ENCODE measurements at places on chromosomes 5 and 9.

DNA sequence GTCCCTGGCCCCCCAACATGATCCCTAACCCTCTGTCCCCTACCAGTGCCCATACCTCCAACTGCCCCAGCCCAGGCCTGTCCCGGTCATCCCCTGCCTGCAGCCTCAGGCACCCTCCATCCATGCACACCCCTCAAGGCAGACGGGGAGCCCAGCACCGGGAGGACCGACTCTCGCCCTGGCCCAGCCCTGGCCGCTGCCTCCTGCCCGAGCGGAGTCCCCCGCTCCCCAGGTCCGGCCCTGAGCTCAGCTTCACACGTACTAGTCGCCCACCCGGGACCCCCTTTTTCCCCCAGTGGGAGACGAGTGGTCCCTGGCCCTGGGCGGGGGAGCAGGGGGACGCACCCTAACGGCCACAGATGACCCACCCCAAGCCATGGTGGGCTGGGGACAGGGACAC is 49.0 kb upstream of the UBAC1 start:
- DNase-seq = no peak

GRCh38 chr5:54766748-54767147 is 218.6 kb downstream of the ESM1 start:
- DNase-seq = no peak

DNA sequence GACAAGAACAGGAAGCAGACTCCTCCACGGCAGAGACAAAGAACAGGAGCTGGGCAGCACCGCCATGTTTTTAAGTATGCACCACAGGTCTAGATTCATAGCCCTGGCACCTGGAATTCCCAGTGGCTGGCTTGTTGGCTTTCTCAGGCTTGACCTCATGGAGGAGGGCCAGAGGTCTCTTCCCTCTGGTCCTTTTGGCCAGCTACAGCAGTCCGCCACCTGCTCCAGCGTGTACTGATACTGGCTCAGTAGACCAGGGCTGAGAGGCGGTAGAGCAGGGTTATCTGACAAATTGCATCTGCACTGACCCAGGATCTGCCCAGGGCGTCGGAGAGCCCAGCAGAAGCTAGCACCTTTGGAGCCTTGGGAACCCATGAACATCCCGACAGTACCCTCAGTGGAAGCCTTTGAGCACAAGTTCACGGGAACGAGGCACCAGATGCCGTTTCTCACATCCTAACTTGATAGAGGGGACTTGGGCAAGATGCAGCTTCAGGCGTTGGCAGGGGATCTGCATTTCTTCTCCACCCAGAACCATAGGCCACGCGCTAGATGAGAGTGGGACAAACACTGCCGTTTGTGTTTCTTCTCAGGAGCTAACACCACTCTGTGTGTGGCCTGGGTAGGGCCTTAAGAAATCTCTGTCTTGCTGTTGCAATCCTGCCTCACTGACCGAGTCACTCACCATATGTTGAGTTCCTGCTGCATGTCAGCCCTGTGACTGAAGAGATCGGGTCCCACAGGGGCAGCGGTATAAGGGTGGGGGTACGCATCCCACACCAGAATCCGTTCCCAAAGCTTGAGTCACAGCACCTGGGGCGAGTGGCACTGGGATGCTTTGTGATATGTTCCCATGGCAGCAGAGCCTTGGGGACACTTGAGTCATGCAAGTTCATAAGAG is 90.3 kb upstream of the OTULINL start:
- no peak for DNase-seq

GRCh38 chr9:4353236-4353635 is 53.4 kb upstream of the GLIS3 start:
- DNase-seq = no peak

GRCh38 chr5:6193310-6193709 is 185.0 kb downstream of the MED10 start:
- DNase-seq = no peak

GRCh38 chr9:110140276-110140675 is 67.7 kb downstream of the C9orf152 start:
- DNase-seq = no peak

- no peak for DNase-seq
Observed at GRCh38 chr5:113295111-113295539, 139.7 kb downstream of the TSSK1B start.

DNA sequence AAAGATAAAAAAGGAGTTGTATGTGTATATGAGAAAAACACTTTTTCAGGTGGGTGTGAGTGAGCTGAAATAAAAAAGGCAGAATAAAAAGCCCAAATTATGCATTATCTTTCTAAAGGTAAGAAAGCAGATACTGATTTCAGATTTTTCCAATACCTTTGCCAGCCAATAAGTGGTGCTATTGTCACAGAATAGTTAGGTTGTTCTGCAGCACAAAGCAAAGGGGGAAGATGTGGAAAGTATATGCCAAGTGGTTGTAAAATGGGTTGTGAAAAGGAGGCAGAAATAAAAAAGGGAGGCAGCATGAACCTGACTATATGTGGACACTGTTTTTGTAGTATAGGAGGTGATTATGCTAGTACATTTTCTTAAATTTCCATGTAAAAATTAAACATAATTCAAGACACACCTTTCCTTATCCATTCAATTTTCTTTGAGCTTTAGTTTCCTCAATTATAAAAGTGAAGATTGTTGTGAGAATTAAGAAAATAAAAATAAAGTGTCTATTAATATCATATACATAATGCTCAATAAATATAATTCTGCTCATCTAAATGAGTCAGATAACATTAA is 106.7 kb downstream of the SMIM15 start:
- DNase-seq = no peak

GRCh38 chr9:130997925-130998596 is 10.9 kb upstream of the LAMC3 start:
- no peak for DNase-seq

GRCh38 chr5:138468133-138468965 is 3.1 kb downstream of the EGR1 start:
- DNase-seq = peak; percentile 38

- no peak for DNase-seq
Observed at GRCh38 chr5:83528439-83528769, 56.9 kb downstream of the VCAN start.

GRCh38 chr9:109016132-109016531 is 2.8 kb upstream of the CTNNAL1 start:
- no peak for DNase-seq

GRCh38 chr9:108836781-108837180 is 19.0 kb downstream of the ACTL7B start:
- no peak for DNase-seq

DNA sequence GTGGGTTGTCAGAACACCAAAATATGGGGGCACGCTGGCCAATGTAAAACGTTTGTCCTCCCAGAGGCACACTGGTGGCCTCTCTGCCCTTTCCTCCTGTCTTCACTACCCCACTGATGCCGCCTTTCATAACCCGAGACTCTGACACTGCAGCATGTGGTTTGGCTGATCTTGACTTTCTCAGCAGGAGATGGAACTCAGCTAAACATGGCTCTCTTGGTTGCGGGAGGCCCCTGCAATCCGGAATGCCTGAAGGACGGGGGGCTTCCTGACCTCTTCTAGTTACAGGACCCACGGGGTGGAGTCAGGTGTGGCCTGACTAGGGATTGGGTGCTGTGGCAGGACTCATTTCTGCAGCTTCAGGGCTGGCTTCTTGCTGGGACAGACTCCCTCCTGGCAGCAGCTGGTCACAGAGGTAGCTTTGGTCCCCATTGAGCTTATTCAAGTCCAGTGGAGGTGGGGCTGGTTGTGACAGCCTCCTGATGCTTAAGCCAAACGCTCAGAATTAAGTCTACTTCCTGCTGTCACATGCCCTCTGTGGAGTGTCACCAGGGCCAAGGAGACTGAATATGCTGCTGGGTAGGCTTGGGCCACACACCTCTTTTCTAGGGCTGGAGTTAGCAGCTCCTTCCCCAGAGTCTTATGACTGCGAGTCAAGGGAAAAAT is 44.2 kb downstream of the NXNL2 start:
- DNase-seq = no peak

DNA sequence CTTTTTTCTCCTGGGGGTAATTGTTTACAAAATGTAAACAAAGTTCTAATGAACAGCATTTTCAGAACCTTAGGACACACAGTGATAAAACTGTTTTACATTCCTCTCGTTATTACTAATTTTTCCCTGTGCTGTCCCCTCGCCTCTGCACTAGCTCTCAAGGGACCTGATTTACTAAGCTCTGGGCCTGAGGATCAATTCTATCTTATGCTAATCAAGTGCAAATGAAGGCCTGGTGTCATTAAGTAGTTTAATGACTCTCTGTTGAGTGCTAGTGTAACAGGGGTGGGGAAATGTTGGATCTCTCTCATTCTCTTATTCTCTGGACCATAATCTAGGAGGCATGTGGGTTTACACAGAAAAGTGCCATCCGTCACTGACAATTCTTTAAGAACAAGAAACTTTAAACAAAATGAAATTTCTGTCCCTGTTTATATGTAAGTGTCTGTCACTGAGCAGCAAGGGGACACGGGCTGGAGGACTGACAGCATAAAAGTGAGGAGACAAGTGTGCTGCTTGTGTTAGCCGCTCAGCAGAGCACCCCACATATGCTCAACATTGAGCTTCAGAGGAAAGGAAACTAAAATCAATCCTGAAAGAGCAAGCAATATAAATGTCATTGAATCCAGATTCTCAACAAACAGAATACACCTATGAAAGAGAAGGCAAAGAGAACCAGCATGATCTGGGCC is 115.4 kb downstream of the WDR41 start:
- DNase-seq = no peak

DNA sequence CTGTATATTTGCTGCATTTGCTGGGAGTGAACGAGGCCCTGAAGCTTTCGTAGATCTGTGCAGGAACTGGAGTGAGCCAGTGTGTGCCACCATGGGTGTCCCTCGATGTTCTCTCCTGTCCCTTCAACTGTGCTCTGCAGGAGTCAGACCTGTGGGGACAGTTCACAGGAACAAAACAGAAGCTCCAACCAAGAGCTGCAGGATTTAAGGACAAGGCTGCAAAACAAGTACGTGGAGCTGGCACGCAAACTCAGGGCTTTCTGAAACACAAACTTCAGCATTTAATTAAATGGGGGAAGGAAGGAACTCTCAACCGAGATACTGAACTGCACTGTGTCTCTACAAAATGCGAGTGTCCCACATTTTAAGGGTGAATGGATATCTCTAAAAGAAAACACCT is 24.2 kb downstream of the BASP1 start:
- no peak for DNase-seq

DNA sequence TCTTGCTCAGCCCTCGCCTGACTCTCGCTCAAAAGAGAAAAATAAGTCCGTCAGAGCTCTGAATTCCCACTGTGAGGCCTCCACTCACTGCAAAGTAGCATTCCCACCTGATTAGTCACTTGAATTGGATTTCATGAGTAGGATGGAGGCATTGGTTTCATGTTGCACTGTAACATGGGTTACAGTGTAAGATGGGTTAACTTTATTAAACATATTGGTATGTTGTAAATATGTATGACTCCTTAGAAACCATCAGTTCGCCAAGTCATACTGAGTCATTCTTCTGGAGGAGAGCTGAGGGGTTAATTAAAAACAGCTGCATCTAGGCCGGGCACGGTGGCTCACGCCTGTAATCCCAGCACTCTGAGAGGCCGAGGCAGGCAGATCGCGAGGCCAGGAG is 93.8 kb upstream of the BNC2 start:
- DNase-seq = no peak

DNA sequence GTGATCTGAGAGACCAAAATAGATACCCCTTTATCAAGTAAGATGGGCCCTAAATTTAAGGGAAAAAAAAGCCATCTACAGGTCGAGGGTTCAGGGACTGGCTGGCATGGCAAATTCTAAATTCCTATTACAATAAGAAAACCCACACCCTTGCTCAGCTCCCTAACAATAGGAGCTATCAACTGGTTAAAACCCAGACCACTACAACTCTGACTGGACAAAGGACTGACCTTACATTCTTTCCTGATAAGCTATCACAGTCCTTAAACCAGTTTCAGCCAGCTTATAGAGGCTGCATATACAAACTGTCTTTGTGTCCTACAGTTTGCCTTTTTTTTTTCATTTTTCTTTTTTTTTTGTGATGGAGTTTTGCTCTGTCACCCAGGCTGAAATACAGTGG is 803.6 kb downstream of the NR2F1-AS1 start:
- DNase-seq = no peak

- no peak for DNase-seq
Observed at GRCh38 chr5:76790632-76791290, 28.1 kb upstream of the F2RL1 start.

DNA sequence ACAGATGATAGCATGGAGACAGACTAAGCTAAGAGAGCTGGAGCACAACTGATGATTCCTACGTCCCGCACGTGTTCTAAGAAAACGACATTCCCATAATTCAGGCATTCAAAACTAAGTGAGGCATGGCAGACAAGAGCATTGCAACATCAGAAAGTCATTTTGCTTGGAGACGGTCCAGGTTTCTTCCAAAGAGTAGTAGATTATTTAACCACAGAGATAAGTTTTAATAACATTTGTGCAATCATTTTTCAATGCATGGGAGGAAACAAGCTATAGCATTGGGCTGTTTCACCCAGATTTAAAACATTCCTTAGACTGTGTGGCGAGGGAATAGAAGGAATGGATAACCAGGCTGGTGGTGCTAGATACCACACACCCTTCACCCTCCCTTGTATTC is 117.2 kb downstream of the APBA1 start:
- DNase-seq = no peak

DNA sequence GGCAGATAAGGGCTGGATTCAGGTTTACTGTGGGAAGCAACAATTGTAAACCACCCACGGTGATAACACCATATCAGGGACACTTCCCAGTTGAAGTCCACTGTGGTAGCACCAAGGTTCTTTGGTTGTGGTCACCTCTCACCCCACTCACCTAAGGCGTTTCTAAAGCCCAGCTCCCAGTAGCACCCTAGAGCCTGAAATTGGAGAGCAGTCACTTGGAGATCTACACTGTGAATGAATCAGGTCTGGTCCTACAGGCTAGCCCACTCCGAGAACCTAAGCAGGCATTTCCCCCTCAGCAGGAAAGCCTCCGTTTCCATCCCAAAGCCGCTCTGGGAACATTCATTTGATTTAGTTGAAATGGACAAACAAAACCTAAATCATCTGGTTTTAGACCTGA is 191.3 kb downstream of the TTC39B start:
- DNase-seq = no peak

- no peak for DNase-seq
Observed at GRCh38 chr5:164214698-164215097, 709.3 kb downstream of the MAT2B start.

- no peak for DNase-seq
Observed at GRCh38 chr5:17056141-17056631, 120.1 kb upstream of the MYO10 start.

GRCh38 chr5:18281947-18282581 is 647.8 kb downstream of the TAF11L14 start:
- no peak for DNase-seq

- peak; percentile 41 for DNase-seq
Observed at GRCh38 chr5:172714491-172715420, 56.2 kb downstream of the DUSP1 start.

- DNase-seq = no peak
Observed at GRCh38 chr5:175102717-175103116, 341.3 kb downstream of the DRD1 start.

GRCh38 chr5:87899208-87899661 is 369.4 kb downstream of the TMEM161B start:
- DNase-seq = no peak

DNA sequence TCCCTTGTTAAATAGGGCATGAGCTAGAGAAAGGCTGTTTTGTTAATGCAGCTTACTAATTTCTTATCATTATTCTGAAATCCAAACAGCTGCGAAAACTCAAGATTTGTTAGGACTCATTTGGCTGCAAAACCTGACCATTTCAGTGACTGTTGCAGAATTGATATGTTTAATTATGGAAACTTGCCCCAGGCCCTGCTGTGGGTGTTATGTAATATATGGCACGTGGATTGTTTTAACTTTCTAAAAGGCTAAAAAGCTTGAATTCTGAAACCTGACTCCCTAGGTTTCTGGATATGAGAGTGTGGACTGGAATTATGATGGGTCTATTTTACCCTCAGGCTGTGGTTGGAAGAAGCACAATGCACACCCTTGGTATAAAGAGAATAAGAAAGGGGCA is 4.4 kb downstream of the IL9 start:
- no peak for DNase-seq

All from stimulated activated CD8-positive, alpha-beta memory T cell treated with anti-CD3 and anti-CD28 coated beads, Interleukin-7, amount 100 ng/mL, for 1 hour (primary cell).